Activated B cell treated with CpG ODN at 0.5 μM for 24 hours (primary cell): ENCODE measurements at places on chromosomes 12 and 14.
A peak's percentile ranks its signal among the peaks of the same experiment; 100 is the strongest.

DNA sequence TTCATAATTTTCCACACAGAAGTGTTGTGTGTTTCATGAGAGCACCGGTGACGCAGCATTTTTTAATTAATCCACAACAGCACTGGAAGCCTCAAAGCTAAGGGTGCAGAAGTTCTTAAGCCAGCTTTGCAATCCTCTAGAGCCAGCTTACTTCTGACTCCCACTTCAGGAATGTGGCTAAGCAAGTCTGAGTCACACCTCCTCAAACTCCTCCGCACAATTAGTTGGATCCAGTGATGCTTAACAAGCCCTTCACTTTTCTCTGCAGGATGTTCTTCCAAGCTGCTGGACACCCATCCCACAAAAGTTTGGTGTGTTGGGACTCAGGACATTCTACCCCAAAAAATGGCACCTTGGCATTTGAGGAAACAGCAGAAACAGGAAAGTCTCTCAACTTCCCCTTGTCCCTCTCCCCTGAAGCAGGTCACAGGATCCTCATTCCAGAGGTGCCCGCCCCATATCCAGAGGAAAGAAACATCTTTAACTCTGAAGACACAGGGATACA lies 210.0 kb downstream of the PPM1H start:
- H3K4me3 ChIP-seq: no peak overlapping the region
- no peaks in the 10 kb centered on the region for H3K4me1 ChIP-seq
- no peak for DNase-seq
- H3K27me3 ChIP-seq: peaks cover 4% of the 10 kb centered on the region
- H3K27ac ChIP-seq: no peak overlapping the region

GRCh38 chr14:90060312-90060964 lies 1.4 kb upstream of the KCNK13 start:
- H3K4me3 ChIP-seq: peak overlapping the region; percentile 66
- H3K27me3 ChIP-seq: peaks cover 60% of the 10 kb centered on the region
- peak; percentile 28 for DNase-seq
- H3K4me1 ChIP-seq: peaks cover 36% of the 10 kb centered on the region
- no peaks in the 10 kb centered on the region for H3K36me3 ChIP-seq

DNA sequence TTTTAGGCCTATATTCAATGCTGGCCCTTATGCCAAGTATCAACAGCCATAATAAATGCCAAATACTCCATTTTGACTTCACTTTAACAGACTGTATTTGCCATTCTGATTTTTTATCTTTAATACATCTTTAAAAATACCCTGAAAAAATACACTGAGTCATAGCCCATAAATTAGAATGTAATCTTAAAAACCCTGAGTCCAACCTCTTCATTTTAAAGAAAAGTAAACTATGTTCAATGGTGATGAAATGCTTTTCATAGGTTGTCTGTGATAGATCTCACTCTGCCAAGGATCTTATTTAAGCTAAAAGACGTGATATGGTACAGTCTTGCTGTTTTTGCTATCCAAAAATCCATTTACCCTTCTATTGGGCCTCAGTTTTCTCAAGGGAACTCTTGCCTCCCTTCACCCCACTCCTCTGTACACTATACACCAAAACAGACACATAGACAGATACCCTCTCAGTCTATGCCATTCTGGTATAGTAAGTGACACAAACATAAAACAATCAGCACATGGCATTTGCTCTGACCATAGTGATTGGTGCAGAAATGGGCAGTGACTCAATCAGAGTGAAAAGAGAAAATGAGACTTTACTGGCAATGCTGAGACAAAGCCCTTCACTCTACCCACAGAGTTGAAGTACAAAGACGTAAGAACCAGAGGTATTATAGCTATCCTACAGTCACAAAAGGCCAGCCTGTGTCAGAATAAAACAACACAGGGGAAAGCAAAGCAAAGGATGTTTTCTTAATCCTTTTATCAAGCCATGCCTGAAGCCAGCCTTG lies 49.1 kb downstream of the BTG1 start:
- H3K4me3 ChIP-seq: no peak overlapping the region
- no peaks in the 10 kb centered on the region for H3K27me3 ChIP-seq
- no peak for DNase-seq
- no peak overlapping the region for H3K27ac ChIP-seq

DNA sequence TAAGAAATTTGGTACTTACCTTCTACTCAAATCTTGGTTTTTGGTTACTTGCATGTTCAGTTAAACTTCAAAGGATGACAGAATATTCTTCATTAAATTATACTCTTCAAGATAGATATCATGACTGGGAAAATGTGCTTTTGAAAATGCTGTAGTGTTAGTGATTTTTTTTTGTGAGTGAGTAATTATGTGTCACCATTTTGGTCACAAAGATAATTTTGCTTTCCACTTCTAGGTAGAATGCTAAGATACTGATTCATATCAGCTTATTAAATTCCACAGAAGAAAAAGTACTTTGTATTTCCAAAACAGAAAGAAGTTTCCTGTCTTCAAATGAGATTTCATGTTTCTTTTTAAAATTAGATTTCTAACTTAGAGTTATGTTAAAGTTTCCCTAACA lies 61.2 kb downstream of the ATXN7L3B start:
- no peaks in the 10 kb centered on the region for H3K4me1 ChIP-seq
- no peak for DNase-seq
- no peak overlapping the region for H3K4me3 ChIP-seq

DNA sequence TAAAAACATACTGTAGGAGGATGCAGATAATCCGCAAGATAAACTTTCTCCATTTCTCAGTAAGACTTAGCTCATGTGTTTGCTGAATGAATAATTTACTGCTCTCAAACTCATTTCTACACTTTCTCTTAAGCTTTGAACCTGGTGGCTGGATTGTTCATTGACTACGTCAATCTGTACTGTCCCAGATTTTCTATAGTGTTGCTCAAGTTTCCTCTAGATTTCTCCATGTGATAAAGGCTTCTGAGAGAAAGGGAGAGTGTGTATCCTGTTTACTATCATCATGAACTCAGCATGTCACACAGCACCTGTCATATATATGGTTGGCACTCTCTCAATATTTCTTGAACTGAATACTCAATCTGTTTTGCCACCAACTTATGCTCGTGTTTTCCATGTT lies 518.0 kb upstream of the TBX3 start:
- no peak overlapping the region for H3K27ac ChIP-seq
- H3K27me3 ChIP-seq: no peaks in the 10 kb centered on the region
- no peak for DNase-seq
- no peak overlapping the region for H3K4me3 ChIP-seq
- no peaks in the 10 kb centered on the region for H3K36me3 ChIP-seq
- H3K4me1 ChIP-seq: no peaks in the 10 kb centered on the region

DNA sequence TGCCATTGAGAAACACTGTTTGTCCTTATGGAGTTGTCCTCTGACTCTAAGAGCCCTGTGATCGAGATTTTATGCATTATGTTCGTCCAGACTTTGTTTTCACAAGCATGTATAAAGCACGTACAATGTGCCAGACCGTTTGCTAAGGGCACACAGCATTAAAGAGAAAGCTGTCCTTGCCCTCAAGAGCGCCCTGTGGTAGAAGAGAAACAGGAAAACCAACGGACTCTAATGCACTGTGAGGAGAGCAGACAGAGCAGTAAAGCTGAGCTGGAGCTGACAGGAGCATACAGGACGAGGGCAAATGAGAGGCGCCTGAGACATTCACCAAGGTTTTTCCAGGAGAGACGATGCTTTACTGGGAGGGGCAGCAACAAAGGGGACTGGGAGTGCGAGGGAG lies 66.2 kb upstream of the OVCH1 start:
- H3K4me3 ChIP-seq: no peak overlapping the region
- H3K36me3 ChIP-seq: no peaks in the 10 kb centered on the region
- no peaks in the 10 kb centered on the region for H3K4me1 ChIP-seq
- DNase-seq: no peak
- H3K27me3 ChIP-seq: peaks cover 1% of the 10 kb centered on the region

GRCh38 chr12:19630536-19630935 lies 191.2 kb downstream of the AEBP2 start:
- no peaks in the 10 kb centered on the region for H3K36me3 ChIP-seq
- H3K4me3 ChIP-seq: no peak overlapping the region
- H3K27me3 ChIP-seq: no peaks in the 10 kb centered on the region

DNA sequence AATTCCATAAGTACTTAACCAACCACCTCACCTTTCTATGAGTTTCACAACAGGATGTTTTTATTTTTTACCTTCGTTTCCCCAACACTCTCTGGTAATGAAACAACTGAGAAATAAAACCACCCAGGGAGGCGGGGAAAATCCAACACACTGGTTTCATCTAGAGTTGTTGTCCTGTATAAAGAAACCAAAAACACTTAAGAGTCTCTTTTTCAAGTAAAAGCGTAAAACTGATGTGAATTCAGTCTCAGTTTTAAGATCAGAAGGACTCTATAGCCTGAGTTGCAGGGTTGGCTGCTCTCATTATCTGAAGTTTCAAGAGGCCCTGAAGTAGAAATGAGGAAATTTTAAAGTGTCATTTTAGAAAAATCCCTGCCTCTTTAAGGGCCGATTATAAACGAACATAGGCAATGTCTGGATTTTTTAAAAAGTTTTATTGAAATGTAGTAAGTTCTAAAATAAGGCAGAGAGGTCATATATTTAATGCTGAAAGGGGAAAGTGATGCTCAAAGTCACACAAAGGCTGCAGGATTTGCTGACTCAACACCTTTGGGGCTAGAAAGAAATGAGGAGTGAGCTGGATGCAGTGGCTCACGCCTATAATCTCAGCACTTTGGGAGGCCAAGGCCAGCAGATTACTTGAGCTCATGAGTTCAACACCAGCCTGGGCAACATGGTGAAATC lies 27.2 kb downstream of the HIGD1C start:
- H3K4me3 ChIP-seq: no peak overlapping the region
- peaks cover 17% of the 10 kb centered on the region for H3K36me3 ChIP-seq
- H3K4me1 ChIP-seq: no peaks in the 10 kb centered on the region

GRCh38 chr12:107474639-107475539 lies 210.7 kb upstream of the PWP1 start:
- peaks cover 2% of the 10 kb centered on the region for H3K27me3 ChIP-seq
- no peak for DNase-seq
- no peak overlapping the region for H3K27ac ChIP-seq
- H3K4me1 ChIP-seq: peaks cover 21% of the 10 kb centered on the region

- H3K27ac ChIP-seq: no peak overlapping the region
- no peak for DNase-seq
- peaks cover 10% of the 10 kb centered on the region for H3K36me3 ChIP-seq
- H3K4me3 ChIP-seq: no peak overlapping the region
Observed at GRCh38 chr14:50303744-50304471, 8.1 kb downstream of the L2HGDH start.

DNA sequence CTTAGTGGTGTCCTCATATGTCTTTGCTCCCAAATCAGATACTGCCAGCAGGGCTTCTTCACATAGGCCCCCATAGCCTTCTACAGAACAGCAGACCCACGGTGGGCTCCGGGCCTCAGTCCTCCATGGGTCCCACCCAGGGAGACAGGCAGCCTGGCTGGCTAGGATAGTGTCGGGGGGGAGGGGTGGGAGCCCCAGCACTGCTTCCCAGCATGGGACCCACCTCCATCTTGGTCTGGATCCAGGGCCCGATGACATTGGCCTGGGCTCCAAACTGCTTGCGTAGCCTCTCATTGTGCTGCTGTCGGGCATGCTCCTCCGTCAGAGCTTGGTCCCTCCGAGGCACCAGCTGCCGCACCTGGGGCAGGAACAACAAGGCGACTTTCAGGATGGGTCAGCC lies 89.4 kb upstream of the ZFP36L1 start:
- H3K27me3 ChIP-seq: no peaks in the 10 kb centered on the region
- H3K27ac ChIP-seq: no peak overlapping the region
- no peaks in the 10 kb centered on the region for H3K4me1 ChIP-seq
- no peak for DNase-seq
- H3K4me3 ChIP-seq: no peak overlapping the region
- no peaks in the 10 kb centered on the region for H3K36me3 ChIP-seq

- H3K4me1 ChIP-seq: peaks cover 8% of the 10 kb centered on the region
- no peak overlapping the region for H3K4me3 ChIP-seq
- DNase-seq: no peak
- no peak overlapping the region for H3K27ac ChIP-seq
- H3K27me3 ChIP-seq: no peaks in the 10 kb centered on the region
Observed at GRCh38 chr12:12686925-12687324, 9.1 kb downstream of the GPR19 start.

- no peak overlapping the region for H3K27ac ChIP-seq
- H3K36me3 ChIP-seq: peaks cover 48% of the 10 kb centered on the region
- H3K27me3 ChIP-seq: no peaks in the 10 kb centered on the region
- no peak overlapping the region for H3K4me3 ChIP-seq
Observed at GRCh38 chr12:26528943-26529342, 304.1 kb downstream of the ITPR2 start.

GRCh38 chr14:33676135-33676566 lies 274.7 kb downstream of the EGLN3 start:
- no peak for DNase-seq
- H3K4me1 ChIP-seq: no peaks in the 10 kb centered on the region
- H3K27ac ChIP-seq: no peak overlapping the region
- no peak overlapping the region for H3K4me3 ChIP-seq

GRCh38 chr14:23376482-23377197 lies at the start of gene CMTM5:
Gene CMTM5, plus strand, starts transcription at chr14:23377046. Its CDS starts 206 bp downstream, at chr14:23377252.
- DNase-seq: no peak
- no peak within 1 kb of the TSS for H3K4me3 ChIP-seq
- H3K27me3 ChIP-seq: peaks cover 9% of the 10 kb centered on the region
- H3K4me1 ChIP-seq: no peaks in the 10 kb centered on the region

DNA sequence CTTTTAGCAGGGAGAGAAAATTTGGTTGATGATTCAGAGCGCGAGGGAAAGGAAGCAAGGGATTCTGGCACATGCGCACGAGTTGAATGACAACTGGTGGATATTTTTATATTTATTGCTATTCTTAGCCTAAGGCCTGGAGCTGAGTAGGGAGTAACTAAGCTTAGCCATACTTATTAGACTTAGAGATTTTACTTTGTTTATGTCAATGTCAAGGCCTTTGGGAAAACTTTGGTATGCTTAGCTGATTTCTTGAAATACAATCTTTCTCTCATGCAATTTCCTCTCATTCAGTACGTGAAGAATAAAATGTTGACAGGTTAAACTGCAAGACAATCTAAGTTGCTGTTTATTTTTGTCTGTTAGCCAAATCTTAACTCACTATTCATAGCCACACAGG lies 101.1 kb downstream of the CRADD start:
- DNase-seq: no peak
- no peaks in the 10 kb centered on the region for H3K27me3 ChIP-seq
- no peak overlapping the region for H3K27ac ChIP-seq
- peaks cover 7% of the 10 kb centered on the region for H3K4me1 ChIP-seq
- H3K36me3 ChIP-seq: peaks cover 3% of the 10 kb centered on the region
- no peak overlapping the region for H3K4me3 ChIP-seq

GRCh38 chr12:42267413-42268190 lies 29.6 kb upstream of the YAF2 start:
- H3K27ac ChIP-seq: no peak overlapping the region
- H3K4me1 ChIP-seq: no peaks in the 10 kb centered on the region

- H3K27ac ChIP-seq: no peak overlapping the region
- H3K36me3 ChIP-seq: no peaks in the 10 kb centered on the region
- H3K4me3 ChIP-seq: no peak overlapping the region
- DNase-seq: no peak
- H3K4me1 ChIP-seq: no peaks in the 10 kb centered on the region
Observed at GRCh38 chr12:127594351-127594970, 672.5 kb upstream of the TMEM132C start.

- H3K27ac ChIP-seq: no peak overlapping the region
- H3K27me3 ChIP-seq: peaks cover 14% of the 10 kb centered on the region
- no peaks in the 10 kb centered on the region for H3K36me3 ChIP-seq
- no peak overlapping the region for H3K4me3 ChIP-seq
- no peak for DNase-seq
Observed at GRCh38 chr12:43815416-43815815, 9.3 kb upstream of the TWF1 start.
